Suprapubic skin (tissue), 4 donors: ENCODE measurements at places on chromosomes 12 and 14. TPM values are rescaled to one million over a fixed set of nuclear protein-coding genes. Genes with fewer than 3 reads are reported as not detected.

The BDKRB1 gene
- total RNA-seq = 6.5 TPM

DNA sequence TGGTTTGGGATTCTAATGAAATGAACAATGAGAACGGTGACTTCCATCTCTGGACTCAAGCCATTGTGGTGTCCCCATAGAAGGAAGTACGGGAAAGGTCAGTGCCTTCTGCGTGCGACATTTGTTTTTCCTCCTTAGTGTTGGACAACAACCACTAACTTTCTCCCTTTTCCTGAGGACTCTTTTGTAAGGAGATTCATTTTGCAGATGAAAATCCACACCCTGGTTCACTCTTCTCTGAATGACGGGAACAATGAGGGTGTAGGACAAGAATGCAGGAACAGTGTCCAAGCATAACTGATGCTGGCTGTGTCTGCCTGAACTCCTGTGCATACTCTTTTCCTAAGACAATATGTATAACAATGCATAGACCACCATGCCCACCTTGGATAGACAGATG is 176.4 kb downstream of the STXBP6 start:
- no peak for DNase-seq
- peaks cover 20% of the 10 kb centered on the region for H3K4me1 ChIP-seq
- H3K27ac ChIP-seq = no peak overlapping the region
- no peaks in the 10 kb centered on the region for H3K36me3 ChIP-seq
- H3K27me3 ChIP-seq = no peaks in the 10 kb centered on the region

GRCh38 chr12:101077791-101078528 is 132.1 kb downstream of the SLC5A8 start:
- no peak for DNase-seq
- H3K36me3 ChIP-seq = no peaks in the 10 kb centered on the region
- no peak overlapping the region for H3K27ac ChIP-seq
- no peaks in the 10 kb centered on the region for H3K27me3 ChIP-seq
- H3K4me3 ChIP-seq = no peak overlapping the region

The GYS2 gene
- not detected for total RNA-seq

DNA sequence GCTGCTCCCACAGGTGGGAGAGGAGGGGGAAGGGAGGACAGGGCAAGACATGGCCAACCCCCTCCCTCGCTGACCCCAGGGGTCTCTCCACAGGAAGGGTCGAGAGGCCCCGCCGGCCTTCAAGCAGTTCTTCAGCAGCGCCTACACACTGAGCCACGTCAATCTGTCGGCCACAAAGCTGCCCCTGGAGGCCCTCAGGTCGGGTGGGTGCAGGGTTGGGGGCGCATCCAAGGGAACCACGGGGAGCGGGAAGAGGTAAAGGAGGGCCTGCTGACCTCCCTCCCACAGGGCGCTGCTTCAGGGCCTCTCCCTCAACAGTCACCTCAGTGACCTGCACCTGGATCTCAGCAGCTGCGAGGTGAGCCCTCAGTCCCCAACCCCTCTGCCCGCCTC is 6.1 kb downstream of the CARMIL3 start:
- DNase-seq = no peak
- peaks cover 2% of the 10 kb centered on the region for H3K4me1 ChIP-seq
- H3K27ac ChIP-seq = no peak overlapping the region
- no peaks in the 10 kb centered on the region for H3K36me3 ChIP-seq
- no peak overlapping the region for H3K4me3 ChIP-seq
- no peaks in the 10 kb centered on the region for H3K27me3 ChIP-seq

GRCh38 chr12:116278279-116278626 is 760 bp upstream of the MED13L start:
- DNase-seq = no peak
- H3K27ac ChIP-seq = peak overlapping the region; percentile 99
- H3K27me3 ChIP-seq = no peaks in the 10 kb centered on the region
- H3K4me1 ChIP-seq = peaks cover 30% of the 10 kb centered on the region
- H3K36me3 ChIP-seq = no peaks in the 10 kb centered on the region
- peak overlapping the region; percentile 86 for H3K4me3 ChIP-seq

The DPPA3 gene
- not detected for total RNA-seq

The OVCH1 gene
- total RNA-seq = 0.13 TPM

The DAO gene
- total RNA-seq = not detected

The P3H3 gene
- 5.0 TPM for total RNA-seq

GRCh38 chr14:58395812-58396788 is at the start of gene TOMM20L:
TOMM20L (plus strand) TSS chr14:58395930; CDS start chr14:58395958, 28 bp downstream.
- peak within 1 kb of the TSS; percentile 90 for H3K27ac ChIP-seq
- peak within 1 kb of the TSS; percentile 78 for H3K4me3 ChIP-seq
- no peaks in the 10 kb centered on the region for H3K27me3 ChIP-seq
- H3K4me1 ChIP-seq = peaks cover 20% of the 10 kb centered on the region
- H3K36me3 ChIP-seq = no peaks in the 10 kb centered on the region

GRCh38 chr14:101480747-101481530 is 80.4 kb upstream of the DIO3 start:
- H3K27me3 ChIP-seq = peaks cover 19% of the 10 kb centered on the region
- H3K4me3 ChIP-seq = no peak overlapping the region
- no peaks in the 10 kb centered on the region for H3K4me1 ChIP-seq

DNA sequence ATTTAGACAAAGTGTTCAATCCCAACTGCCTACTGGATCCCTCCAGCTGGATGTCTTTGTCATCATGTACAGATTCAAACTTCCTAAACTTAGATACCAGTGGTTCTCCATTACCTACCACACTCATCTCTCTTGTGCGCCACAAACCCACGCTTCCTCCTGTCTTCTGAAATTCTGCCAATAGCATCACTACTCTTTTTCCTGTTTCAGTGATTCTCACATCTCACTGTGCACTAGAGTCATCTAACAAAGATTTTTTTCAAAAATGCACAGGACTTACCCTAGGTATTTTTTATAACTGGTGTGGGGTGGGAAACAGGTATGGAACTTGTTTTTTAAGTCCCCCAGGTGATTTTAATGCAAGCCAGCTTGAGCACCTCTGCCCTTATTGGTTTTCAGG is 5.9 kb downstream of the PSMB5 start:
- no peak overlapping the region for H3K4me3 ChIP-seq
- H3K27ac ChIP-seq = no peak overlapping the region
- H3K27me3 ChIP-seq = no peaks in the 10 kb centered on the region
- no peak for DNase-seq

DNA sequence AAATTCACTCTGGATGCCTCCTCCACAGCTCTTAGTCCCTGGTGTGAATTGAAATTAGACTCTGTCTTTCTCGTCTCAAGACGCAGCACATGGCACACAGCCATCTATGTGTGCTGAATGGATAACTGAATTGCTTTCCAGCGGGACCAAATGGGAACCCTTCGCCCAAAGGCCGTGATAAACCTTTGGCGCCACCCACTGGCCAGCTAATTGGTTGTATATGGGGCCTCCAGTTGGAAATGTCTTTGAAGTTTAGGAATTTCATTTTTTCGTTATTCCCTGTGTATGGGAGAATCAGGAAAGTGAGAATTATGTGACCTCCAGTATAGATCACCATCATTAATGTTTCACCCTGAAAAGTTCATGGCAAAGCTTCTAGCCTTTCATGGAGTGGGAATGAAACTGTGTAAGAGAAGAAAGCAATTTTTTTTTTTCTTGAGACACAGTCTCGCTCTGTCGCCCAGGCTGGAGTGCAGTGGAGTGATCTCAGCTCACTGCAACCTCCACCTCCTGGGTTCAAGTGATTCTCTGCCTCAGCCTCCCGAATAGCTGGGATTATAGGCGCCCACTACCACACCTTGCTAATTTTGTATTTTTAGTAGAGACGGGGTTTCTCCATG is 9.8 kb upstream of the HSP90AA1 start:
- H3K36me3 ChIP-seq = no peaks in the 10 kb centered on the region
- H3K4me3 ChIP-seq = no peak overlapping the region
- no peaks in the 10 kb centered on the region for H3K27me3 ChIP-seq
- H3K27ac ChIP-seq = no peak overlapping the region

DNA sequence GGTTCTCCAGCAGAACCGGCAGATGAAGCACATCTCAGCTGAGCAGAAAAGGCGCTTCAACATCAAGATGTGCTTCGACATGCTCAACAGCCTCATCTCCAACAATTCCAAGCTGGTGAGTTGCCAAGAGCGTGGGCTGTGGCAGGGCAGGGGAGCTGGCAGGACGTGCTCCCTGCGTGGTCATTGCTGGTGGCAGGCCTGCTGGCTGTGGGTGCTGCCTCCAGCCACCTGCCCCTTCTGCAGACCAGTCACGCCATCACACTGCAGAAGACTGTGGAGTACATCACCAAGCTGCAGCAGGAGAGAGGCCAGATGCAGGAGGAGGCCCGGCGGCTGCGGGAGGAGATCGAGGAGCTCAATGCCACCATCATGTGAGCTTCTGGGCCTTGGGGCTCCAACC is 35.8 kb downstream of the IL31 start:
- H3K27me3 ChIP-seq = no peaks in the 10 kb centered on the region
- no peak overlapping the region for H3K27ac ChIP-seq
- H3K4me3 ChIP-seq = no peak overlapping the region
- H3K4me1 ChIP-seq = peaks cover 4% of the 10 kb centered on the region
- H3K36me3 ChIP-seq = peaks cover 79% of the 10 kb centered on the region
